ENCODE measurements at places on chromosomes 16 and 17. TPM values are rescaled to one million over a fixed set of nuclear protein-coding genes. Genes with fewer than 3 reads are reported as not detected.

GRCh38 chr17:338442-339192 lies 14.0 kb downstream of the RPH3AL start:
- DNase-seq = no peak

DNA sequence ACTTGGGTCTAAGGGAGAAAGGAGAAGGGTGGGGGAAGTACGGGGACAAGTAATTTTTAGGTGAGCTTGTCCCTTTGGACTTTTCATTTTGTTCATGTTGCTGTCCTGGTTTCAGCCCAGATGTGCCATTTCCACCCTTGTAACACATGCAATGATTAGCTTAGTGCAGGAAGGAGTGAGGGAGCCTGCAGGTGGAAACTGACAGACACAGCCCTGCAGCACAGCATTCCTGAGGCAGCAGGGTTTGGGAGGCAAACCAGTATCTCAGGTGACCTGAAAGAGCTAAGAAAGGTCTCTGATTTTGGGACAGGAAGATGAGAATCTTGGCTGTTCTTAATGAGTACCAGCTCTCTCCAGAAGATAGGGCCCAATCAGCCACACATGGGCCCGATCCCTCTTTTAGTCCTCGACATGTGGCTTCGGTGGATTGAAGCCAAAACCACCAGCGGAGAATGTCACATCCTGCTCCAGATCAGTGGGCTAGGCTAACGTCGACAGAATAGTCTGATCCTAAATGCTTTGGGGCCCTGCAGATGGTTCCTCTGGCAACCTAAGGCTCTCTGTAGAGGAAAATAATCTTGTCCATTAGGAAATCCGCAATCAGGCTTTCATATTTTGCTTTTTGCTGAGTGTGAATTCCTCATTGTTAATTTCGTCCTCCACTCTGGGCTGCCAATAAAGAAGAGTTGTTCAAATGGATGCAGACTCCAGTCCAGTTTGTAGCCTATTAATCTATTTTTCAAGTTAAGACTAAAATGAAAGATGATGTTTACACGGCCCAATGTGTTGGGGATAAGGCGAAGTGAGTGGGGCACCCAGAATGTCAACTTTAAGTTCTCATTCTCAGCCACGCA lies 3.8 kb upstream of the RNF157 start:
- no peak for DNase-seq

GRCh38 chr17:80783971-80784370 lies 207.7 kb upstream of the CHMP6 start:
- DNase-seq = no peak

- no peak for DNase-seq
These were observed 45.3 kb downstream of the NEUROD2 start for GRCh38 chr17:39562395-39562794.

FA2H gene
- 82.2 TPM for total RNA-seq

INTS2 gene
- total RNA-seq = 11.3 TPM

RAMP2 gene
- 22.7 TPM for total RNA-seq
